Subcutaneous preadipocyte (primary cell): ENCODE measurements at places on chromosomes 13 and 19. TPM values are rescaled to one million over a fixed set of nuclear protein-coding genes. Genes with fewer than 3 reads are reported as not detected.

The WDFY2 gene
- total RNA-seq: 10.3 and 16.0 TPM in 2 replicates

The POU2F2 gene
- 0.37 and 1.4 TPM in 2 replicates for total RNA-seq

The DHDH gene
- not detected in 2 replicates for total RNA-seq

The CYP2S1 gene
- total RNA-seq: under 0.01 and 0.20 TPM in 2 replicates

The KIR2DL4 gene
- not detected in 2 replicates for total RNA-seq

The ZBTB7A gene
- 29.8 and 42.2 TPM in 2 replicates for total RNA-seq

The SIAH3 gene
- not detected in 2 replicates for total RNA-seq

The FGF22 gene
- total RNA-seq: not detected in 2 replicates

The KIR3DL1 gene
- total RNA-seq: not detected in 2 replicates

The PLK5 gene
- total RNA-seq: not detected in 2 replicates

The MRI1 gene
- total RNA-seq: 34.5 and 44.0 TPM in 2 replicates

The ZNF665 gene
- total RNA-seq: 3.7 and 4.8 TPM in 2 replicates

The VSTM1 gene
- total RNA-seq: not detected in 2 replicates

The SBK3 gene
- total RNA-seq: 0.37 TPM in 1 of 2 replicates, not detected in the other

The RXFP2 gene
- total RNA-seq: not detected in 2 replicates

The HIPK4 gene
- total RNA-seq: under 0.01 and 0.20 TPM in 2 replicates
